Thoracic aorta (tissue), 2 donors: ENCODE measurements at places on chromosomes 4 and X. TPM values are rescaled to one million over a fixed set of nuclear protein-coding genes. Genes with fewer than 3 reads are reported as not detected.

- H3K36me3 ChIP-seq: no peaks in the 10 kb centered on the region
- H3K27ac ChIP-seq: no peak overlapping the region
- no peaks in the 10 kb centered on the region for H3K4me1 ChIP-seq
- DNase-seq: no peak
- H3K4me3 ChIP-seq: no peak overlapping the region
Observed at GRCh38 chrX:50003467-50003866, 81.1 kb downstream of the CLCN5 start.

Gene ZNF630
- total RNA-seq: 3.7 TPM

Gene CPEB2
- 31.0 TPM for total RNA-seq

DNA sequence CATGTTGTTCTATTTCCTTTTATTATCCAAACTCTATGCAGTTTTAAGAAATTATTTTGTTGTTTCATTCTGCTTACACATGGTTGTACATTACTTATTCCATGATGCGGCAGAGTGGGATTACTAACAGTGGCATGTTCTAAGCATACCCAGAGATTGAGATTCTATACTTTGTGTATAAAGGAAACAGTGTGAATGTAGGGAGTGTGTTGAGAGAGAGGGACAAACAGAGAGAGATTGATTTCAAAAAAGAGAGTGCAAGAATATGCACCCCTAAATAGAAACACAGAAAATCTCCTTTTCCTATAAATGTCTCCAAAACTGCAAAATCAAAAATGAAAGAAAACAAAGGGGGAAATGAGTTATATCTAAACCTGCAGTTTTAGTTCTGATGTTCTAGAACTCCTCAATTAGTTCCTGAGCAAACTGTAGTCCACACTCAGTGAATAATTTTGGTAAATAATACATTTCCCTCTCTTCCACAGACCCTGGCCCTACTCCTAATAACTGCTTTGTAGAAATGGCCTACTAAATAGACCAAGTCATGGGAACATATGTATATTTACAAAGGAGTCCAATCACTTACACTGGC lies 31.0 kb downstream of the SLC9B1 start:
- H3K4me3 ChIP-seq: no peak overlapping the region
- no peak for DNase-seq
- no peaks in the 10 kb centered on the region for H3K4me1 ChIP-seq
- no peak overlapping the region for H3K27ac ChIP-seq
- no peaks in the 10 kb centered on the region for H3K36me3 ChIP-seq

Gene RNF128
- total RNA-seq: not detected

GRCh38 chrX:106931831-106932491 lies 11.8 kb downstream of the CLDN2 start:
- no peak overlapping the region for H3K4me3 ChIP-seq
- H3K4me1 ChIP-seq: no peaks in the 10 kb centered on the region
- no peaks in the 10 kb centered on the region for H3K27me3 ChIP-seq
- H3K27ac ChIP-seq: no peak overlapping the region

GRCh38 chr4:71074452-71075299 lies 81.2 kb downstream of the DCK start:
- no peaks in the 10 kb centered on the region for H3K27me3 ChIP-seq
- peaks cover 12% of the 10 kb centered on the region for H3K4me1 ChIP-seq
- H3K36me3 ChIP-seq: no peaks in the 10 kb centered on the region
- peak overlapping the region; percentile 61 for H3K4me3 ChIP-seq

GRCh38 chr4:8398347-8398746 lies 42.2 kb downstream of the ACOX3 start:
- H3K27me3 ChIP-seq: no peaks in the 10 kb centered on the region
- no peak overlapping the region for H3K27ac ChIP-seq
- H3K36me3 ChIP-seq: peaks cover 18% of the 10 kb centered on the region
- H3K4me1 ChIP-seq: peaks cover 38% of the 10 kb centered on the region
- H3K4me3 ChIP-seq: no peak overlapping the region

DNA sequence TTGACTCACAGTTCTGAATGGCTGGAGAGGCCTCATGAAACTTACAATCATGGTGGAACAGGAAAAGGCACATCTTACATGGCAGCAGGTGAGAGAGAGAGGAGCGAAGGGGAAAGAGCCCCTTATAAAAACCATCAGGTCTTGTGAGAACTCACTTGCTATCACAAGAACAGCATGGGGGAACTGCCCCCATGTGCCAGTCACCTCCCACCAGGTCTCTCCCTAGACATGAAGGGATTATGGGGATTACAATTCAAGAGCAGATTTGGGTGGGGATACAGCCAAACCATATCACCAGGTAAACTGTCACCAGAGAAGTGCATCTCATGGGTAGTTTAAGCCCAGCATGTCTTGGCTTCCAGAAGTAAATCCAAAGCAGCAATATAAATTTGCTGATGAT lies 7.5 kb upstream of the SMARCA5 start:
- H3K36me3 ChIP-seq: no peaks in the 10 kb centered on the region
- no peaks in the 10 kb centered on the region for H3K4me1 ChIP-seq
- no peak overlapping the region for H3K4me3 ChIP-seq
- DNase-seq: no peak
- H3K27ac ChIP-seq: no peak overlapping the region

GRCh38 chr4:168877511-168878491 lies 132.3 kb downstream of the CBR4 start:
- H3K4me3 ChIP-seq: peak overlapping the region; percentile 69
- peak overlapping the region; percentile 90 for H3K27ac ChIP-seq
- no peak for DNase-seq
- peaks cover 21% of the 10 kb centered on the region for H3K36me3 ChIP-seq

- DNase-seq: no peak
- no peaks in the 10 kb centered on the region for H3K27me3 ChIP-seq
- H3K4me3 ChIP-seq: no peak overlapping the region
- H3K4me1 ChIP-seq: no peaks in the 10 kb centered on the region
Observed at GRCh38 chr4:86759298-86759697, 89.9 kb downstream of the SLC10A6 start.

- peaks cover 9% of the 10 kb centered on the region for H3K4me1 ChIP-seq
- no peak for DNase-seq
- no peaks in the 10 kb centered on the region for H3K36me3 ChIP-seq
Observed at GRCh38 chr4:6957148-6957520, 47.5 kb downstream of the TBC1D14 start.

Gene ABRAXAS1
- 14.0 TPM for total RNA-seq

DNA sequence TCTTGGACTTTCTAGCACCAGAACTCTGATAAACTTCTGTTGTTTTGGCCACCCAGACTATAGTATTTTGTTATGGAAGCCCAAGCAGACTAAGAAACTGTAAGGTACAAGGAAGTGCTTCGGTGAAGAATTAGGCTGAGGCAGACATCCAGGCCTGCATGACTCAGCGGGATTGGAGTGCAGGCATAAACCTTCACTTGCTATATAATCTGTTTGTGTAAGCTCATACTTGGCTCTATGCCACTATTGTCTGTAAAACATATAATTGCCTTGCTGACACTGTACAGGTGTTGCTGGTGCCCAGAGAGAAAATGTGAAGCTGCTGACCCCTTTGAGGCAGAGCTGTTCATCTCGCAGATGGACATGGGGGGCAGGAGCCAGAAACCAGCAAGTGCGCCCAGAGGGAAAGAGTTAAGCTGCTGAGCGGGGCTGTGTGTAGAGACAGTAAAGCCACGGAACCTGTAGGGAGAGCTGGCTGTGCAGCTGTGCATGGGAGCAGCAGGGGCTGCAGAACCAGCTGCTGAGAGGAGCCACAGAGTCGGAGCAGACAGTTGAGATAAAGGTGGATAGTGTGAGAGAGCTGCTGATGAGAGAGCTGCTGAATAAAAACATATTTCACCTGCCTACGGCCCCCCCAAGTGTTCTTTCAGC lies 96.2 kb downstream of the RBM46 start:
- DNase-seq: no peak
- no peak overlapping the region for H3K4me3 ChIP-seq
- H3K27me3 ChIP-seq: no peaks in the 10 kb centered on the region
- H3K4me1 ChIP-seq: no peaks in the 10 kb centered on the region
- no peak overlapping the region for H3K27ac ChIP-seq
- no peaks in the 10 kb centered on the region for H3K36me3 ChIP-seq

Gene HNRNPH2
- total RNA-seq: 45.6 TPM

DNA sequence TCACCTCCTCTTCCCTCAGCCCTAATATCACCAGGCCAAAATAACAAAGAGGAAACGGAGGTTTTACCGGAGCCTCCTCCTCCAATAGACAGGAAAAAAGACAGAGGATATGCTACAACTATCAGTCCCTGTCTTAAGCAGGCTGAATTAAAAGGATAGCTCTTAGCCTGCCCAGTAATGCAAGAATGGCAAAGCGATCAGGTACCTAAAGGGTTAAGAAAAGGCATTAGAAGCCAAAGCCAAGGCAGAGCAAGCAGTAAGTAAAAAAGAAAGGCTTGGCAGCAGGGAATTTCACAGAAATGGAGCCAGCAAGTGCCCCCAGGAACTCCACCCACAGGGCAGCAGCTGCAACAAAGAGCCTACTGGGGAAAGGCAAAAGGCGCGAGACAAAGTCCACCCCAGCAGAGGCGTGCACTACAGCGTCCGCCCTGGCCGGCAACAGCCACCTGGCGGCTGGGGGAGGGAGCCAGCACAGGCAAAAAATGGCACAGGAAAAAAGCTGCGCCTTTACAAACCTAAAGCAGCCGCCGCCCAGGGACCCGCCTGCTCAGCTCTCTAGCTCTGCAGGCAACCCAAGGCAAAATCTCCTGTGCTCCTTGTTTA lies 220.6 kb upstream of the ZC4H2 start:
- no peaks in the 10 kb centered on the region for H3K27me3 ChIP-seq
- no peaks in the 10 kb centered on the region for H3K4me1 ChIP-seq
- H3K4me3 ChIP-seq: no peak overlapping the region
- no peaks in the 10 kb centered on the region for H3K36me3 ChIP-seq
- no peak overlapping the region for H3K27ac ChIP-seq
- no peak for DNase-seq

GRCh38 chrX:124098089-124098488 lies 136.6 kb downstream of the STAG2 start:
- no peak overlapping the region for H3K4me3 ChIP-seq
- H3K36me3 ChIP-seq: peaks cover 4% of the 10 kb centered on the region
- no peak overlapping the region for H3K27ac ChIP-seq
- H3K4me1 ChIP-seq: no peaks in the 10 kb centered on the region
- no peak for DNase-seq

- no peaks in the 10 kb centered on the region for H3K4me1 ChIP-seq
- no peaks in the 10 kb centered on the region for H3K36me3 ChIP-seq
- DNase-seq: no peak
- H3K27ac ChIP-seq: no peak overlapping the region
- no peaks in the 10 kb centered on the region for H3K27me3 ChIP-seq
Observed at GRCh38 chrX:72609313-72609712, 36.7 kb upstream of the HDAC8 start.

Gene HSPA4L
- 5.8 TPM for total RNA-seq

- no peaks in the 10 kb centered on the region for H3K36me3 ChIP-seq
- DNase-seq: no peak
- H3K27ac ChIP-seq: no peak overlapping the region
- no peaks in the 10 kb centered on the region for H3K27me3 ChIP-seq
- peaks cover 44% of the 10 kb centered on the region for H3K4me1 ChIP-seq
Observed at GRCh38 chr4:140099983-140100382, 54.0 kb downstream of the MAML3 start.

Gene DCHS2
- 0.35 TPM for total RNA-seq

Gene COL4A5
- total RNA-seq: 53.5 TPM

Gene TKTL1
- total RNA-seq: not detected

DNA sequence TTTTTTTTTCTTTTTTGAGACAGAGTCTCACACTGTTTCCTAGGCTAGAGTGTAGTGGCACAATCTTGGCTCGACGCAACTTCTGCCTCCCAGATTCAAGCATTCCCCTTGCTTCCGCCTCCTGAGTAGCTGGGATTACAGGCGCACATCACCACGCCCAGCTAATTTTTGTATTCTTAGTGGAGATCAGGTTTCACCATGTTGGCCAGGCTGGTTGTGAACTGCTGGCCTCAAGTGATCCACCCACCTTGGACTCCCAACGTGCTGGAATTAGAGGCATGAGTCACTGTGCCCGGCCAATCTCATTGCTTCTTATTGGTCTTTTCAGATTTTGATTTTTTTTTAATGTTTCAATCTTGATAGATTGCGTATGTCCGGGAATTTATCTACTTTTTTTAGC lies 124.4 kb downstream of the NBDY start:
- H3K27me3 ChIP-seq: no peaks in the 10 kb centered on the region
- no peak for DNase-seq
- H3K36me3 ChIP-seq: no peaks in the 10 kb centered on the region
- H3K27ac ChIP-seq: no peak overlapping the region

- H3K4me1 ChIP-seq: no peaks in the 10 kb centered on the region
- DNase-seq: no peak
- H3K27ac ChIP-seq: no peak overlapping the region
- H3K4me3 ChIP-seq: no peak overlapping the region
- no peaks in the 10 kb centered on the region for H3K36me3 ChIP-seq
- H3K27me3 ChIP-seq: no peaks in the 10 kb centered on the region
Observed at GRCh38 chrX:25131055-25131454, 115.3 kb upstream of the ARX start.

Gene NHS
- 23.3 TPM for total RNA-seq

DNA sequence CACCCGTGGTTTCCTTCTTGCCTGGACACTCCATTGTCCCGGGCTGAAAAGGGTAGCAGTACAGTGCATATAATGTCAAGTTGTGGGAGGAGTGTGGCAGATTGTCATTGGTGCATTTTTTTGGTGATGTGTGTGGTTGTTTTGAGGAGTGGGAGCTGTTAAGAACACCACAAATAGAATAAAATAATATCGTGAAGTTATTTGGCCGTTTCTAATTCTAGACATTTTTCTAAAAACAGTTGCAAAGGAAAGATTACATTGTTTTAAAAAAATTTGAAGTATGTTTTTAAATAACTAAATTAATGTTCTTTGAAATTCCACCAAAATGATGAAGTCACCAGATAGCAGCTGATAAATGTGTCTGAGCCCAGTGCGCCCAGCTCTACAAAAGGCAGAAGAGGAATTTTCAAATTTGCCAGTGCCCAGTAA lies 1.3 kb downstream of the PKD2 start:
- peak overlapping the region; percentile 89 for H3K4me3 ChIP-seq
- H3K27me3 ChIP-seq: no peaks in the 10 kb centered on the region
- peaks cover 14% of the 10 kb centered on the region for H3K4me1 ChIP-seq
- H3K36me3 ChIP-seq: no peaks in the 10 kb centered on the region

DNA sequence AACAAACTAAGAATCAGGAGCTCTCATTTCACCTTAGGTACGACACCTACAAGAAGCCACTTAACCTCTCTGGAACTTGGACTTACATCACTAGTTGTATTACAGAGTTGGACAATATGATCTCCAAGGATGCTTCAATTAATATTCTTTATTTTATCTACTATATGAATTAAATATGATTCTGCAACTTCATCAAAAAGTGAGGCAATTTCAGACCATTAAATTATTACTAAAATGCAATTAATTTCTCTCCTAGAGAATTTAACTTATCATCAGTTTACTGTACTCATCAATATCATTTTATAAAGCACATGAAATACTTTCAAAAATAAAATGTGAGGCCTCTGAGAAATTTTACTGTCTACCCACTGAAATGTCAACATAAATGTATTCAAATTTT lies 33.9 kb downstream of the SLC39A8 start:
- no peak for DNase-seq
- H3K4me3 ChIP-seq: no peak overlapping the region
- no peaks in the 10 kb centered on the region for H3K27me3 ChIP-seq

Gene LIMCH1
- total RNA-seq: 158 TPM
